ENCODE measurements at places on chromosomes 7 and 10. TPM values are rescaled to one million over a fixed set of nuclear protein-coding genes. Genes with fewer than 3 reads are reported as not detected.
A peak's percentile ranks its signal among the peaks of the same experiment; 100 is the strongest.

DNA sequence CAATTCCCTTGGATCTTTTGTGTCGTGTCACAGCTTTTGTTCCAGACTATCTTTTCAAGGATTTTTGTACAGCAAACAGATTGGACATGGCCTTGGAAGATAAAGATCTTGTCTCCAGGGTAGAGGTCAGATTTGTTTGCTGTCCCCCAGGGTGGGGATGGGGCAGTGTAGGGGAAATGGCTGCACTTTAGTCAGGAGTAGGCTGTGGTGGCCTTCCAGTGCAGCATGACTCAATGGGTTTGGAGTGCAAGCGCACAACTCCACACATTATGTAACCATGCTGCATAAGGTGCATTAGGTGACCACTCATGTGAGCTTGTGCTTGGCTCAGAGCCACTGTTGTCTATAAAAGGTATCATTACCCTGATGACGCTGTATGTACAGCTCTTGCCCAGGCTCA, 23.9 kb upstream of the ADAMTS14 start:
- DNase-seq, result peak; percentile 27

GRCh38 chr10:86061278-86062197, 305.1 kb downstream of the GRID1 start:
- no peak for DNase-seq

- peak; percentile 90 for DNase-seq
These were observed 75.2 kb downstream of the DNAJB6 start for GRCh38 chr7:157412021-157412443.

- no peak for DNase-seq
These were observed 144.2 kb downstream of the CTTNBP2 start for GRCh38 chr7:117728890-117729624.

- no peak for DNase-seq
These were observed 138.8 kb downstream of the SORCS1 start for GRCh38 chr10:107025676-107026075.

GRCh38 chr7:116679500-116679899, 7.5 kb downstream of the MET start:
- DNase-seq, result peak; percentile 23

GRCh38 chr7:103811997-103812396, 177.5 kb downstream of the RELN start:
- DNase-seq, result no peak

DNA sequence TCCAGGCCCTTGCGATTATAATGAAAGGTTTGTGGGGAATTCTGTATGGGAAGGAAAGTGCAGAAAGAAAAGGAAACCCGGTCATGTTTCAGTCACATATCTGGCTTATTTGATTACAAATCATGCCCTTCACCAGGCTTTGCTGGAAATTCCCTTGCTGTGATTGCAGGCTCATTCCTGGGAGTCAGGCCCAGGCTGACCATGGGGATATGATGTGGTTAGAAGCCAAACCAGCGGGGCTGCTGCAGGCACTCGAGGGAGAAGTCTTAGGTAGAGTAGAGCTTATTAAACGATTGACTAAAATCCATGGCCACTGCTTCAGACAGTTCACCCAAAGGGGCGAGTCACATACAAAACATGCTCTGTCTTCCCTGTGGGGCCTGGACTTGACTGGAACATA, 16.2 kb downstream of the PKD1L1 start:
- peak; percentile 79 for DNase-seq

DNA sequence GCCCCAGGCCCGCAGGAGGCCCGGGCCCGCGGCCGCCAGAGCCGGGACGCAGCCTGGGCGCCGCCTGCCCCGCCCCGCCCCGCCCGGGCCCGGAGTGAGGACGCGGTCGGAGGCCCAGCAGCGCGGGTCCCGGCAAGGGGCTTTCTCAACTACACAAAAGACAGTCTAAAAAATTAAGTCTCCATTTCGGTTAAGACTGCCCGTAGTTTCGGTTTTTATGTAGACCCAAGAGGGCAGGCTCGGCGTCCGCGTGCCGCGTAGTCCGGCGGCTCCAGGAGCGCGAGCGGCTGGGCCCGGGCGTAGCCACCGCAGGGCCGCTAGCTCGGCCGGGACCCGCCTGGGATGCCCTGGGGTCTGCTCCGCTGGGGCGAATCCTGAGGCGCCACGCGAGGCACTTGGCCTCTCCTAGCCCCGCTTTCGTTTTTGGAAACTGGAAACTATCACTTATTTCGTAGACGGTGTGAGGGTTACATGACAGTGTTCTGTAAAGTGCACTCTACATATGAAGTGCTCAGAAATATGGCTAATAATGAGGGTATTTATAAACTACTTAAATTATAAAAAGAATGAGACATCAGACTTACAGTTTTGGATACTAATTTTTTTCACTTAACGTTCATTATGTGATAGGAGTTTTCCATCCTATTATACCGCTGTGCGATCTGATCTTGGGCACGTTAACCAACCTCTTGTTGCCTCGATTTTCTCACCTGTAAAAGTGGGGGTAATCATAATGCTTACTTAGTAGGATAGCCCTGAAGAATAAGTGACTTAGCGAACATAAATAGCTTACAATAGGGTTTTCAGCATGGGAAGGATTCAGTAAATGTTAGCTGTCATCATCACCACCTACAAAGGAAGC, 573 bp downstream of the BLVRA start:
- peak; percentile 35 for DNase-seq

DNA sequence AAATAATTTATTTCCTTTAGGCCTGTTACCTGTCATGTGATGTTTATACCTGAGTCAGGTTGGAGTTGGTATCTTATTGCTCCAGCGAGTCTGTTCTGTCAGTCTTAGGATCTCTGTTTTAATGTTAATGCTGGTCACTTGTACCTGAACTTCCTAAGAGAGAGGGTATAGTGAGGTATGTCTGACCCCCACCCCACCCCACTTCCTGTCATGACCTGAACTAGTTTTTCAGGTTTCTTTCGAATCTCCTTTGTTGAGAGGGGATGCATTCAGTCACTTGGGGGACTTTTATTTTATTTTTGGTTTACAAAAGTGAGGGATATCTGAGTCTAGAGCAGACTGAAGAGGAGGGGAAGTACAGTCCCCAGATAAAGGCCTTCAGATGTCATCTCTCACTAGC, 769.0 kb upstream of the COBL start:
- DNase-seq, result no peak

GRCh38 chr10:13724484-13724883, 137.7 kb downstream of the PRPF18 start:
- DNase-seq, result no peak

- no peak for DNase-seq
These were observed 8.6 kb downstream of the YAE1 start for GRCh38 chr7:39574673-39575349.

GRCh38 chr7:112069879-112070321, 136.3 kb downstream of the DOCK4 start:
- peak; percentile 28 for DNase-seq

GRCh38 chr7:117129521-117129955, 176.2 kb downstream of the ST7 start:
- DNase-seq, result peak; percentile 79

GRCh38 chr7:151487228-151487627, 32.5 kb downstream of the RHEB start:
- DNase-seq, result no peak

- peak; percentile 14 for DNase-seq
These were observed 23.4 kb upstream of the AKR1C3 start for GRCh38 chr10:5070648-5071410.

The ATG9B gene
- 1.8 TPM for total RNA-seq

The DDC gene
- not detected for total RNA-seq

The CABCOCO1 gene
- 0.23 TPM for total RNA-seq

The HTR5A gene
- not detected for total RNA-seq

The SPDYE9 gene
- total RNA-seq, result not detected

The TSPAN12 gene
- 9.8 TPM for total RNA-seq

The C10orf71 gene
- not detected for total RNA-seq

The FRMPD2 gene
- total RNA-seq, result 0.39 TPM

The GNGT1 gene
- total RNA-seq, result not detected

The ITGB8 gene
- 11.1 TPM for total RNA-seq
